A172 (cell line): ENCODE measurements at places on chromosomes 2 and 18. TPM values are rescaled to one million over a fixed set of nuclear protein-coding genes. Genes with fewer than 3 reads are reported as not detected.

DNA sequence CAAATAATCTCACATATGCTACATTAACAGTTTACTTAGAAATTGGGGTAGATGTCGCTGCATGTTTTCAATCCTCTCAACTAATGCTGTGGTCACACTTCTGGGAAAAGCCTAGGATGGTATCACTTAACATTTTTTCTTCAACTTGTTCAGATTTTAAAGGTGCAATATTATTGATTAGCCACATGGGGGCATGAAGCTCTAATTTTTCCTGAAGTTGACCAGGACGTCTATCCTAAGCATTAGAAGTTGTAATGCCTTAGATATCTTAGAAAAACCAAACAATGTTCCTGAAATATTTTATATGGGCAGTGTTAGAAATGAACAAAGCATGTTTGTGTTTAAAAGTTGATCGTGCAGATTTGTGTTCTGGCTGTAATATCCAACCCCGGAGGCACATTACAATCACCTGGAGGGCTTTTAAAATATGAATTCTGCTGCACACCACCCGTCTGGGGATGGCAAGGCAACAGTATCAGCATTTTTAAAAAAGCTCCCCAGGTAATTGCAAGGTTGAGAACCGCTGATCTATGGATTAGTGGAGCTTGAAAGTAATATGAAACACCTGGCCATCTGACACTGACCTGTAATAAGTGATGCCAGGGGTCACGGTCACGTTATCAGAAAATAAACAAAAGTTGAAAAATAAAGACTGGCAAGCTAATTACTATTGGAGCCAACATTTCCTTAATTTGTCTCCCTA, 100.5 kb upstream of the LMAN1 start:
- peak; percentile 46 for DNase-seq

The LRRTM1 gene
- total RNA-seq: not detected in 2 replicates

DNA sequence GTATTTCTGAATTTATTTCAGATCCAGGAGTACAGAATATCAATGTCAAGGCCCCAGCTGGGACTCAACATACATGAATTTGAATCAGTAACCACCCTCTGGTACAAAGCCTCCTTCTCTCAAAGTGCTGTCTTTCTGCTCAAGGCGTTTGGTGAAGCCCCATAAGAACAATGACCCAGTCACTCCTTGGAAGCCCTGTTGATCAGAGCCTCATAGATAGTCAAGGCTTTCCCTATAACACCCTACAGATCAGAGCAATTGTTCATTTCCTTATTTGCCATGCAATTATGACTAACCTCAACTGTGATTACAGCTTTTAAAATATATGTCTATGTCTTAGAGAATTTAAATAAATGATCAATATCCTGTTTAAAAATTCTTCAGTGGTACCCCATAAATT, 159.1 kb upstream of the CREB1 start:
- DNase-seq: no peak

The IL1RL1 gene
- 0.02 TPM in 1 of 2 replicates, not detected in the other for total RNA-seq

The SERTAD2 gene
- 6.4 and 10.3 TPM in 2 replicates for total RNA-seq
